Stimulated activated CD4-positive, alpha-beta T cell treated with anti-CD3 and anti-CD28 coated beads, TNF-alpha, amount 100 ng/mL, for 48 hours (primary cell): ENCODE measurements at places on chromosomes 1 and 21.

GRCh38 chr21:26918323-26919079 lies 48.4 kb downstream of the ADAMTS5 start:
- no peak for DNase-seq

DNA sequence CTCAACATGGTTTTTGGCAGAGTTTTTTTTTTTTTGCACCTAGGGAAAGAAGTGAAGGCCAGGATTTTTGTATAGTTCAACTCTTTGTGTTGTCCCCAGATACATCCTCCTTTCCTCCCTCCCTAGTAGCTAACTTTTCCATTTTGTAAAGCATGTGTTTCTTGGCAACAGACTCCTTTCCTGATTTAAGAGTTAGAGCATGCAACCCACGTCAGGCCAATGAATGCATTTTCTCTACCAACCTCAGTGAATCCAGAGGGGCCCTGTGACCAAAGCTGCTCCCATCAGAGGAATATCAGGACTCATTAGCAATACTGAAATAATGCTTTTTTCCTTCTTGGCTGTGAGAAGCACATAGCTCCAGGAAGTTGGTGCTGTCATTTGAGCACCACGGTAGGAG lies 287.2 kb downstream of the LMO4 start:
- no peak for DNase-seq

GRCh38 chr1:76381450-76382097 lies 307.0 kb downstream of the ST6GALNAC3 start:
- no peak for DNase-seq

DNA sequence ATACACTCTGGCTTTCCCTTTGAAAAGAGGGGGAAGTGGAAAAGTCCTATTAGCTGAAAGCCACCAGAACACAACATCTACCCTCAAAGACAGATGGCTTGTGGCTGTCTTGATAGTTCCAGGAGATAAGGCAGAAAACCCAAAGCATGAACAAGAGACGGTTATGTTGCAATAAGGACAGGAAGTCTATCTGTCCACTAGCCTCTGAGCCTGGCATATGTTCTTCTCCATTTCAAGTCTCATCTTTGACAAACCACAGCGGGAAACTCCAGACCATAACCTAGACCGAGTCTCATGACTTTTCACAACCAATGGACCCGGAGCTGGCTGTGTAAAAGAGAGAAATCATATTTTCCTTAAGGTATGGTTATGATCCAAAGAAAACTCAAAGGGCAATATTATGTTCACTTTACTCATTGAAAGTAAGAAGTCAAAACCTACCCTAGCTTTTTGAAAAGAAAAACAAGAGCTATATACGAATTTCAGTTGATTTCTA lies 33.8 kb downstream of the DUSP10 start:
- peak; percentile 31 for DNase-seq

DNA sequence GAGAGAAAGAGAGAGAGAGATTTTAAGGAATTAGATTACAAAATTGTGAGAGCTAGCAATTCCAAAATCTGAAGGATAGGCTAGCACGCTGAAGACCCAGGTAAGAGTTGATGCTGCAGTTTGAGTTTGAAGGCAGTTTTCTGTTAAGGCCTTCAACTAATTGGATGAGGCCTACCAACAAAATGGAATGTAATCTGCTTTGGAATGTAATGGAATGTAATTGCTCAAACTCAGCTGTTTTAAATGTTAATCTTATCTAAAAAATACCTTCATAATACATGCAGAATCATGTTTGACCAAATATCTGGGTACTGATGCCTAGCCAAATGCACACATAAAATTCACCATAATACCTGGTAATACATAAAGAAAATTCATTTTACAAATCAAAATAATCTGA lies 976.1 kb downstream of the LTN1 start:
- no peak for DNase-seq

DNA sequence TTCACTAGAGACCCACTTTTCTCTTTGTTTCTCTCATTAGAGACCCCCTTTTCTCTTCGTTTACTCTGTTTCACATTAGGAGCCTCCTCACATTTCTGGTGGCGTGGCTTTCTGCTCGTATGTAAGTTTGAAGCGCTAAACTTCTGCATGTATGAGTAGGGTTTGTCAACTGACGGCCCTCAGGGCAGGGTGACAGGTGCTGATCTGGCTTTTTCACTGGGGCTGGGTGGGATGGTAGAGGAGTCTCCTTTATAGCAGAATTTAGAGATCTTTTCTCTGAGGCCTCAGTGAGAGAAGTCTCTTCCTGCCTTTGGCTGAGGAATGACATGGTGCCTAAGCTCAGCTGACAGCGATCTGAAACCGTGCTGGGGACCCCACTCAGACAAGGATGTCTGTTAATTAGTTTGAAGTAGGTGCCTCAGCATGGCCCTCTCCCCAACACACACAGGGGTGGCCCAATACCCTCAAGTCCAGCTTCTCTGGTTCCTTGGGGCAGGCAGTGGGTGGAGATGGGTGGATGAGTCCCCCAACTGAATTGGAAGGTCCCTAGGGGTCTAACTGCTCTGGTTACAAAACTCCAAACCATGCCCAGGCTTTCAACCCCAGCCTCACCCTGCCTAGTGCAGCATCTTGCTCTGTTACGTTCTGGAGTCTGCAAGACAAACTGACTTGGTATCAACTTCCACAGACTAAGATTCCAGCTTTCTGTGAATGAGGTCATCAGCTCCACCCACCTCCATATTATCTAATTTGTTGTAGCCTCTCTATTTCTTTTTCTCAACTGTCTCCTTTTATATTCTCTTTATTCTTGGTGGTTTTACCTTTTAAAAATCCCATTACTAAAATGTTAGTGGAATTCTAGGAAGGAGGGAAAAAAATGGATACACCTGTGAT lies 3.2 kb downstream of the SLC1A7 start:
- DNase-seq = no peak

GRCh38 chr1:77370583-77371306 lies 88.9 kb downstream of the AK5 start:
- no peak for DNase-seq

- DNase-seq = peak; percentile 33
Measured at GRCh38 chr1:16073490-16074119, at the start of gene FAM131C. FAM131C (minus strand) TSS chr1:16073651; CDS start chr1:16073442, 209 bp downstream.

- no peak for DNase-seq
Measured at GRCh38 chr1:208131621-208132286, 112.4 kb downstream of the PLXNA2 start.

DNA sequence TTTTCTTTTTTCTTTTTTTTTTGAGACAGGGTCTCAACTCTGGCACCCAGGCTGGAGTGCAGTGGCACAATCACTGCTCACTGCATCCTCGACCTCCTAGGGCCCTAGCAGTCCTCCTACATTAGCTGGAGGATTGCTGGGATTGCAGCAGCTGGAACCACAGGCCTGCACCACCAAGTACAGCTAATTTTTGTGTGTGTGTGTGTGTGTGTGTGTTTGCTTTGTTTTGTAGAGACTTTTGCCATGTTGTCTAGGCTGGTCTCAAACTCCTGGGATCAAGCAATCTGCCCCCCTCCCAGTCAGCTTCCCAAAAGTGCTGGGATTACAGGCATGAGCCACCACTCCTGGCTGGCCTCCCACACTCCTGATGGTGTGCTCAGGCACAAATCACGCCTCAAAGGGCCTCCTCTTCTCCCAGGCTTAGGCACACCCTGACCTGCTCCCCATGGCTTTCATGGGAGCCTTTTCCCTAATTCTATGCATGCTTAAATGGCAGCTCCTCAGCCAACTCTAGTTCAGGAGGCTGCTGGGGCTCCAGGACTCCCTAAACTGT lies 9.4 kb downstream of the FAM229A start:
- DNase-seq = no peak

DNA sequence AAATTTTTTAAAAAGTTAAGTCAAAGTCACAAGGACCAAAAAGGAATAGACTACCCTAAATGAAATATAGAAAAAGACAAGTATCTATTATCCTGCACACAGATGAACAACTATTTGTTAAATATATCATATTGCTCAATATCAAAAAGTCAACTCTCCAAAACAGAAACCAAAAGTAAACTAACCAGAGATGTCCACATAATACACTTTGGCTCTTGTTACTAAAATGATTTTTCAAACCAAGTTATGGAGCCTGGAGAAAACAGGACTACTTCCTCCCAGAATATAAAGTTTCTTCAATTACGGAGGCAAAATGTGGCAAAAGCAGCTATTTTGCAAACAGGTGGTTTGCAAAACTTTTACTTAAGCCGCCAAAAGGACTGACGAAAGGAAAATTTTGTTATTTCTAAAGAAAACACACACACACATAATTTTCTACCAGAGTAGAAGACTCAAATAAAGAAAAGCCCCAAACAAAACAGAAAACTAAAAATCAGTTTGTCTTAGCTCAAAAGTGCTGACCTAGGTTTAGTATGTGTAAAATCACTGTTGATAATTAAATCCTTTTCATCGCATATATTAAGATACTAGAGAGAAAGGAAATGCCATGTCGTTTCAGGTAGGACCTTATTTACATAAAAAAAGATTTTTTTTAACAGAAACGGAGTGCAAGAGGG lies 1.1 kb downstream of the DPYD start:
- no peak for DNase-seq

DNA sequence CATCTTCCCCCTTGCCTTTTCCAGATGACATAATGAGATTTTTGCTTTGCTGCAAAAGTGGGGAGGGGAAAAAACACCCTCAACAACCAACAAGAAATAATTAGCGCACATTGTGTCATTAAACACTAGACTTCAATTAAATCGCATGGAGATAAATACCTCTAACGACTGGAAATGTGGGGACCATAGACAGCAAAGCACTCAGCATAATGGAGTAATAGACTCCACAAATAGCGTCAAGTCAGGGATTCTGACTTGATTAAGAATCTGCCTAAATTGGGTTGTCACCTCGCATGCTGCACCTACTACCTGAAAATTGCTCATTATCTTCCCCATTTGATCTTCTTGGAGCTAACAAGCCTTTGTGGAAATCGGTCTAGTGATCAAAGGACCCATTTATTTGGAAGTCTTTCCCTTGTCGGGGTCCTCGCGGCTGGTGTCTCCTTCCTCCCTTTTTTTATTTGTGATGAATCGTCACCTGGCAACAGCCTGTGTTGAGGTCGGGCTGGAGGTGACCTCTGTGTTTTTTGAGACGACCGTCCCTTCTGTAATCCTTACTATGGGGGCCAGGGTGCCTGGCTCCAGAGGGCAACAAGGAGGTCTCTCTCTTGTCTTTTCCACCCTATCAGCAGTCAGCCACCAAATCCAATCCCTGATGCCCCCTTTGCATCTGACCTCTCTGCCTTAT lies 75.3 kb upstream of the IGSF21 start:
- DNase-seq = no peak

DNA sequence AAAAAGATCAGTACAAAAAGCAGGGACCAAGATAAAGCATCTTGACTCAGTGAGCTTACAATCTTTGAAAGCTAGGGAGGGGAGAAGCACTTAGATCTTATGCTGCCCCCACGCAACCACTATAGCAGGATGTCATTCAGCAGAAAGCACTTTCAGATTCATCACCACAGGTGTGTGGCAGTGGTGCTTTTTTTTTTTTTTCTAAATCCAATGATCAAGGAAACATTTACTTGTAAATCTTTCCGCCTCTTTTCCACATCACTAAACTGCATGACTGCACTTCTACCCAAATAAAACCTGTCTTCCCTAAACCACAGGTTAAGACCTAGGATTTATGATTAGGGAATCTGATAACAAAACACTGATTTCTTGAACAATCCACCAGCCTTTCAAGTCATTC lies 154.8 kb downstream of the SLC45A1 start:
- no peak for DNase-seq

GRCh38 chr1:39144924-39145323 lies 59.6 kb upstream of the MACF1 start:
- no peak for DNase-seq

DNA sequence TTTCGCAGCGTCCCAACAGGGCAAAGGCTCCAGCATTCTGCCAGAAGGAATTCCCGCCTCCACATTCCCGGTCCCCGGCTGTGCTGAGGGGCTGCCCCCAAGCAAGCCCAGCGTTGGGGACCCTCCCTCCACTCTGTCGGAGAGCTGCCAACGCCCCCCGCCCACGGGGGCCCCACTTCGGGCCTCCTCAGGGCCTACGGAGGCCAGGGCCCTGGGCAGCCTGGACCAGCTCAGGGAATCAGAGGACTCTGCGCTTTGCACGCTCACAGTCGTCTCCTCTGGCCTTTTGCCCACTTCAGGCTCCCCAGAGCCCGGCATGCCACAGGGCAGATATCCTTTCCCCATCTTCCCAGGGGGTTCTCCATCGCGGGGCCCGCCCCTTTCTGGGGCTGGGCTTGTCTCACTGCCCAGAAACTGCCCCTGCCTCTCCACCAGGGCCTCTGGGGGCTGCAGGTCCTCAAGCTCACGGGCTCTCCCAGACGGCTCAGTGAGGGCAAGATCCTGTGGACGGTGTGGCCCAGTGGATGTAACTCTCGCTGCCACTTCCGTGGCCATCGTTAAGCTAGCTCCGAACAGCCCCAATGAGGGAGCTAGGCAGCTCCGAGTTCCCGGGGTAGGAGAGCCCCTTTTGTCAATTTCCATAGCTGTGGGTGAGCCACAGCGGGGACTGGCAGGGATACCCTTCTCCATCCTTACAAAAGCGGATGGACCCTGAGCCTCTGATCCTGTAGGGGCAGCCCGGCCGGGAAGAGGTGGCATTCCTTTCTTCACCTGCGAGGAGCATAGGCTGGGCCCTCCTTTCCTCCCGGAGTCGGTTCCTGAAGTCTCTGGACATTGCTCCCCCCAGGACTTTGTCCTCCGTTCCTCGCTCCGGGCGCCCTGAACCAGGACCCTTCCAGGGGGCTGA lies 2.8 kb downstream of the ITPKB start:
- DNase-seq = no peak

DNA sequence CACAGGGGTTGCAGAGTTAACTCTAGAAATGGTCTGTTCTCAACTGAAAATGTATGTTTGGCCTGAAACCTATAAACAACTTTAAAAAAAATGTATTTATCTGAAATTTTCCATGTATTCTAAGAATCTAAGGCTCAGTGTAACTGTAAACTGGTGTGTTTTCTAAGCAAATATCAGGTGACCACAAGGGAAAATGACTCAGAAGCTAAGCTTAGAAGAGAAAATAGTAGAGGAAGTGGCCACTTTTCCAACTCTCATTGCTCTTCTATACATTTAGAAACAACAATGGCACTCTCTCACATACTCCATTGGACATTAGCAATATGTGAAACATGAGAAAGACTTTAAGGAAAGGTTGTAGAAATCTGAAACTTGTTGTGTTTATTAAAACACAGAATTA lies 7.5 kb downstream of the TNFSF18 start:
- no peak for DNase-seq

GRCh38 chr21:15135867-15136629 lies 71.2 kb upstream of the NRIP1 start:
- DNase-seq = no peak

- no peak for DNase-seq
Measured at GRCh38 chr1:215617979-215618378, 50.9 kb downstream of the KCTD3 start.

DNA sequence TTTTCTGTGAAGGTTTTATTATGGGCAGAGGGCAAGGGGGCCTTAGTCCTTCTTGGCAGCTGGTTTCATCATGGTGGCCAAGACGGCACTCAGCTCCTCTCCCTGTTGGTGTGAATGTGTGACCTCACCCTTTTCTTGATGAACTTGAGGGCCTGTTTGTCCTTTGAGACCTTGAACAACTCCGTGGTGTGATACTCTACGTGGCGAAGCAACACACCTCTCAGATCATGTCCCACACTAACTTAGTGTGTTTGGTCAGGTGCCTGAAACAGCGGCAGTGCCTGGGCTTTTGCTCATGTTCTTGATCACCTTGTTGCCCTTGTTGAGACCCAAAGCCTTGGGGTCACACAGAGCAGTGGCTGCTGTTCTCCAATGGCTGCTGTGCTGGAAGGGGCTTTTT lies 13.4 kb downstream of the L1TD1 start:
- DNase-seq = no peak
